ENCODE measurements at places on chromosomes 3 and 15.

- DNase-seq: no peak
These were observed 43.5 kb downstream of the GOLGA6L2 start for GRCh38 chr15:23403550-23403949.

- DNase-seq: no peak
These were observed 88.8 kb upstream of the RARB start for GRCh38 chr3:25339225-25339624.

DNA sequence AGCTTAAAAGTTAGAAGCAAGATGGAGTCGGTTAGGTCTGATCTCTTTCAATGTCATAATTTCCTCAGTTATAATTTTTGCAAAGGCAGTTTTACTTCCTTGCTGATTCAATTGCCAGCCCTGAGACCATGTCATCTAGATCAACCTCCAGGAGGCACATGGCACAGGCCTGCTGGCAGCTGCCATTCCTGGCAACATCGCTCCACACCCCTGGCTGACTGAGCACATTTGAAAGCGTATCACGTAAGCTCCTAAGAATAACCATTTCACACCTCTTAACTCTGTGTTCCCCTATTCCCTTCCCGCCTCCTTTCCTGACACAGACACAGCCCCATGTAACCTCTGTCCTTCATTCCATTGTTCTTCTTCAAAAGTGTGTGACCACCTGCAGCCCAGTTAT is 313.9 kb upstream of the CTNNB1 start:
- no peak for DNase-seq

- DNase-seq: no peak
These were observed 14.1 kb downstream of the MYL3 start for GRCh38 chr3:46849045-46849631.

DNA sequence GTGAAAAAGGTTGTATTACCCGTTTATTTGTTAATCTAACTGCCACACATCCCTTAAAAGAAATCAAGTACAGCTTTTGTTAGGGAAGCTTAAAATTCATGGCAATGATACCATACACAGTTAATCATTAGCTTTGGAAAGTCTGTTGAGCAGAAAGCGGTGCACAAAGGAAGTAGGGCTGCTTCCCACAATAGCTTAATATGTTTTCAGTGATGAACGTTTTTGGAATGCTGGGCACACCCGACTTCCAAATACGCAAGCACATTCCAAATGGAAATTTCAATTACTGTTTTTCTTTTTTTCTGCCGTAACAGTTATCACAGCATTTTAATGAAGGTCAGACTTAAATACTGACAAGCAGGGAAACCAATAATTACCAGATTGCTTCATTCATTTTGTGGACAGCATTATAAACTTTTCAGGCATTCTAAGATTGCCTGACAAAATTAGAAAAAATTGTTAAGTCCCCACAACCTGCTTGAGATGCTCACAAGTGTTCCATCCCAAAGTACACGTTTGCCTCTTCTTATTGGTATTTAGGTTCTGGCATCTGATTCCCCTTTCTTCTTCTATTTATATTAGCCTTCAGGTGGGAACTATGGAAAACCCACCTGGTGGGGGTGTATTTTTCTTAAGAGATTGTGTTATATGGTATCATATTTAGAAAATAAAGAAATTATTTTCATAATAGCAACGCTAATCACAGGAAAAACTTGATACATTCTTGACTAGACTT is 1.1 kb upstream of the ECT2 start:
- DNase-seq: no peak

GRCh38 chr3:64508140-64508539 is 179.7 kb downstream of the ADAMTS9 start:
- no peak for DNase-seq

DNA sequence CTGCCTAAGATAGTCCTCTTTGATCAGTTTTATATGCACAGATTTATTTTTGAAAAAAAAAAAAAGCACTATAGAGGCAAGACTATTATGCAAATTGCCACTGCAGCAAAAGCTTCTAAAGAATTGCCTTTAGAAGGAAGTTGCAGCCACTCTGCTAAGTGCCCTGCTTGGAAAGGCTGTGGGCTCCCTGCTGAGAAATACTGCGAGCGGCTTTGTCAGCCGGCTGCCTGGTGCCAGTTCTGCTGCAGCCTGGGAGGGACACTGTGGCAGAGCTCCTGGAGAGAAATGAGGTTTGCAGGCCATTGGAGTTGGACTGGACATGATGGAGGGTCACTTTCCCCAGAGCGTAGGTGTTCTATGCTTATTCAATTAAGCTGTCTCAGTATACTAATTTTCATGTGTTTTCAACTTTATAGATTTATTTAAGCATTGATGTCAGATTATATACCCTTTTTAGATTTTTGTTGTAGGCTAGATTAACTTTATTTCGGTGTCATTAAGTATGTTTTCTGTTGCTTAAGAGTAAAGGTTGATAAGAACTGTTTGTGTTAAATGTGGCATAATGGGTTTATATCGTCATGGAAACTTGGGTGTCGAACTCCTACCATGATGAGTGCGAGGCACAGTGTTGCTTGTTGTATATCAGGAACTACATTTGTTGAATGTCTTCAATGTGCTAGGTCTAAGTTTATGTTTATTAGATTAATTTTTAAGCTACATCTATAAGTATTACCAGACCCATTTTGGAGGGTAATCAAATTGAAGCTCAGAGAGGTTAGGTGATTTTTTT is 6.6 kb downstream of the MAP2K5 start:
- no peak for DNase-seq
